H4 (cell line): ENCODE measurements at places on chromosomes 6 and 20. TPM values are rescaled to one million over a fixed set of nuclear protein-coding genes. Genes with fewer than 3 reads are reported as not detected.

Gene HLA-DRB5
- not detected in 2 replicates for total RNA-seq

Gene RTN4IP1
- 6.9 and 12.9 TPM in 2 replicates for total RNA-seq

Gene ADGRF4
- total RNA-seq: 0.25 and 0.81 TPM in 2 replicates

Gene PLAGL1
- total RNA-seq: 9.8 and 18.5 TPM in 2 replicates

Gene ZC2HC1B
- not detected in 2 replicates for total RNA-seq

GRCh38 chr6:79544299-79544927 lies 7.2 kb upstream of the LCA5 start:
- peak; percentile 10 for DNase-seq

- DNase-seq: no peak
These were observed 14.6 kb upstream of the HLA-F start for GRCh38 chr6:29708432-29709179.

- DNase-seq: no peak
These were observed 176.6 kb downstream of the PKHD1 start for GRCh38 chr6:51910851-51911250.

DNA sequence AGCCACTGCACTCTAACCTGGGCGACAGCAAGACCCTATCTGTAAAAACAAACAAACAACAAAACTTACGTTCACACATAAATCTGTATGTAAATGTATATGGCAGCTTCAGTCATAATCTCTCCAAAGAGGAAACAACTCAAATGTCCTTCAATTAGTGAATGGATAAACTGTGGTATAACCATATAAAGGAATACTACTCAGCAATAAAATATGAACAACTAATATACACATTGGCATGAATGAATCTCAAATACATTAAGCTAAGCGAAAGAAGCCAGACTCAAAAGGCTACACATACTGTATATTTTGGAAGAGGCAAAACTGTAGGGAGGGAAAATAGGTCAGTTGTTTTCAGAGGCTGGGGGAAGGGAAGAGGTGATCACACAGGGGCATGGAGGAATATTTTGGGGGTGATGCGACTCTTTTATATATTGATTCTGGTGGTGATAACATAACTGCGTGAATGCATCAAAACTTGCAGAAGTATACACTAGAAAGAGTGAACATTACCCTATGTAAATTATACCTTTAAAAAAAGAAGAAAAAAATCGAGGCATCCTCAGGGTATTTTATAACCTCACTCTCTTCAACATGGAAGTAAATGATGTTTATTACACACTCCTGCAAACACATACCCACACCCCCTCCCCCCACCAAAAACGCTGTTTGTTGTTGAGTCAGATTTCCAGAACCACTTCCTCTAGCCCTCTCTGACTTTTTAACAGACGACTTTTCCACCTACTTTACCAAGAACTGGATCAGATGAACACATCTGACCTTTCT lies 115.2 kb upstream of the RNF24 start:
- peak; percentile 74 for DNase-seq

DNA sequence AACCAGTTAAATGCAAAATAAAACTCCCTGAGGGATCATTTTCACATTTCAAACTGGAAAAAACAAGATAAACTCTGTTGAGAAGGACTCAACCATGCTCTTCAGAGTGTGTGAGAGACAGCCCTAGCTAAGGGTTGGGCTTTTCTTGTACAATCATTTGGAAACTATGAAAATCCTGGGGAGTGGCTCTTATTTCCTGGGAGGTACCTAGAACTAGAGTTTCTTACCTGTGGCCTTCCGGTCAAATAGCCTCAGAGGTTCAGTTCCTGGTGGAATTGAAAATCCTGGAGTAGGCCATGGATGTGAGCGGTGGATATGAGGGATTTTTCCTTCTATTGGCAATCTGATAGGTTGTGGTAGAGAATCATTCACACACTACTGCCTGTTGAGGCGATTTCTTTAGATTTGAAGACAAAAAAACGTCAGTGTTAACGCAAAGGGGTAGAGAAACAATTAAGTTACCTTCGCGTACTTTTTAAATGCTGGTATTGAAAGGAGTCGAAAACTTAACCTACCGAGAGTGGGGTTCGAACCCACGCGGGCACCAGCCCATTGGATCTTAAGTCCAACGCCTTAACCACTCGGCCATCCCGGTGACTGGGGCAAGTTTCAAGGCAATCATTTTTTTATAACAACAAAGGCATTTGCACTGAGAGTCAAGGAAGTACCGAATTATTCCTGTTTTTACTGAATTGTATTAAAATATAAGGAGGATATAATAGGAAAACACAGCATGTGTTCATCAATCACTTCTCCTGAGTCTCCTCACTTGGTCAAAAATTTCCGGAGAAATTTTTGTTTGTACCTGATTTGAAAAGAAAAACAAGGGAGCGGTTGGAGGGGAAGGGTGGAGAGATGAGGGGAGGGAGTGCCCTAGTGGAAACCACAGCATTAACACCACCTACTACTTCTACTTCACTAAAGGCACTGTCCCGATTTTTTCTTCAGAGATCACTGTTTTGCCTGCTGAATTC lies 191.3 kb downstream of the OR2B2 start:
- DNase-seq: peak; percentile 53

- no peak for DNase-seq
These were observed 31.5 kb upstream of the FNDC1 start for GRCh38 chr6:159137676-159138075.

DNA sequence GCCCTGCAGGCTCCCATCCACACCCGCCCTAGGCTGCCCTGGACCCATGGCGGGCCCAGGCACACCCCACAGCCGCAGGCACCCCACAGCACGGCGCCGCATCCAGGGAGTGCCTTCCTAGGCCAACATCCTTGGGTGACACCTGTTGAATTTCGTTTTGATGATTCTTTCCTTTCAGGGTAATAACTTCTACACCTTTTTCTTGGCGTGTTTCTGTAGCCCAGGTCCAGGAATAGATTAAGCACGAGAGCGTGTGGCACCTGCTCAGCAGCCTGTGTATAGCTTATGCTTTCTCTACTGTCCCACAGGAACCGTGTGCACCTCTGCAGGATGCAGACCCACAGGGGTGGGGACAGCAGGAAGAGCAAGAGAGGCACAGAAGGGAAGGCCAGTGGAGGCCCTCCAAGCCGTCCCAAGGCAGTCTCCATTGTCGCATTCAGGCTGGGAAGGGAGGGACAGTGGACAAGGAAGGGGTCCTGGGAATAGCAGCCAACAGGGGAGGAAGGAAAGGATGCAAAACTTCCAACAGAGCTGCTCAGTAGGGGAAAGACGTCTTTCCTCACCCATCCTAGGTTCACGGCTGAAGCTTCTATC lies 118.1 kb upstream of the AFDN start:
- no peak for DNase-seq

GRCh38 chr6:17842934-17843821 lies 136.5 kb upstream of the NUP153 start:
- DNase-seq: no peak

- no peak for DNase-seq
These were observed 927.7 kb downstream of the TFAP2A start for GRCh38 chr6:9487128-9487527.

GRCh38 chr6:122285292-122285913 lies 114.0 kb upstream of the HSF2 start:
- DNase-seq: no peak

- no peak for DNase-seq
These were observed 80.5 kb downstream of the IMPG1 start for GRCh38 chr6:75991941-75992340.

- DNase-seq: no peak
These were observed 117.2 kb downstream of the SOBP start for GRCh38 chr6:107607116-107607515.

GRCh38 chr20:60486937-60487336 lies 528.7 kb downstream of the CDH26 start:
- DNase-seq: no peak

DNA sequence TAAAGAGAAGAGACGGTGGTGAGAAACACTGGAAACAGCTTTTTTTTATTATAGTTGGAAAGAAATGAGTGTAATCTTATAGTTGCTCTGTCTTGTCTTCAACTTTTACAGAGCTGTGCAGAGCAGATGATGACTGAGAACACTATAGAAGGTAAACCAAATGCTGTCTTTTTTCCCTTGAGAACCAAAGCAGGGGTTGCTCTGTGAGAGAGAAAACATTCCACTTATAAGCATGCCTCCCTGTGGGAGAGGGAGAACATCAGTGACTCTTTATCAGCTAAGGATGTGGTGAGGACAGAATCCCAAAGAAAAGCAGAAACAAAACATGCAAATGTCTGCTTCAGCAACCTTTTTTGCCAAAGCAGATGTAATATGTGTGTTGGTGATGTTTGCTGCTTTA lies 179.3 kb upstream of the HDDC2 start:
- no peak for DNase-seq

- no peak for DNase-seq
These were observed 17.3 kb downstream of the TREM1 start for GRCh38 chr6:41269166-41269565.
